ENCODE measurements at places on chromosomes 3 and 15.

DNA sequence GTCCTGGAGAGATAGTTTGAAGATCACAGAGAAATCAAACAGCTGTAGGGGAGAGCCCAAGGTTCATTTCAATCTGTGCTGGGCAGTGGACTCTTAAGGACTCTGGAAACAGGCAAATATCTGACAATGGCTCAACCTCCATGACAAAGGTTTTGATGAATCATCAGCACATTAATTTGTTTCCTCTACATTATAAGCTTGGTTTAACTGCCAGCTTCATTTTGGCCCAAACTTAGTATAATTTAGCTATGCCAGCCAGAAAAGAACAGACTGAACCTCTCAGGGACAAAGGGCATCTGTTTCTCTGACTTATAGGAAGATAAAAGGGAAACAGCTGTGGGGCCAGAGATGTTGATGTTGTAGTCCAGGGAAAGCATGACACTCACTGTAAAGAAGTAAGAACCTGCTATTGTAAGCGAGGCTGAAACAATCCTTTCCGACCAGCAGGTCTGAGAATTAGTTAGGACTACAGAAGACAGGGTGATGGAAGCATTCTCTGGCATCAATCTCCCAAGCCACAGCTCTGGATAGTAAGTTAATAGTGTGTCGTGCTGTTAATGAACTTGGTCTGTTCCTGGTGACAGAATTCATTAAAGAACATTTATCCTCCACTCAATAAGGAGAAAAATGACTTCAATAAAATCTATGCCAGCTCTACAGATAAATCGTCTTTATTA, 110.1 kb downstream of the KCNMB2 start:
- no peak for DNase-seq

GRCh38 chr15:69181424-69181823, 21.0 kb downstream of the GLCE start:
- DNase-seq, result no peak

DNA sequence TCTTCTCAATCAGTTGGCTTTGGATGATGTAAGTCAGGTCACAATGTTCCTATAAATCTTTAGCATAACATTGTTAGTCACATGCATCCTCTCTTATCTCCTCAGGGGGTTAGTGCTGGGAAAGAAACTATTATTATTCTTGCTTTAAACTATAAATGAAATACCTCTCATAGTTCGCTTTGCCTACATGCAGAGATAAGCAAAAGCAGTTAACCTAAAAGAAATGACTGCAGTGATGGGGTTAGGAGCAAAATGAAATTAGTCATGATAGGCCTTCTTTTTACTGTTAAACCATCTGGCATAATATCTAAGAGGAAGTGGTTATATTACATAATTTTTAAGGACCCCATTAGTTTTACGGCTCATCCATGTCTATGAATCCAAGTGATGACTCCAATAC, 91.7 kb upstream of the IGSF10 start:
- no peak for DNase-seq

- DNase-seq, result no peak
Observed at GRCh38 chr3:141489203-141489602, 2.4 kb downstream of the RASA2 start.

DNA sequence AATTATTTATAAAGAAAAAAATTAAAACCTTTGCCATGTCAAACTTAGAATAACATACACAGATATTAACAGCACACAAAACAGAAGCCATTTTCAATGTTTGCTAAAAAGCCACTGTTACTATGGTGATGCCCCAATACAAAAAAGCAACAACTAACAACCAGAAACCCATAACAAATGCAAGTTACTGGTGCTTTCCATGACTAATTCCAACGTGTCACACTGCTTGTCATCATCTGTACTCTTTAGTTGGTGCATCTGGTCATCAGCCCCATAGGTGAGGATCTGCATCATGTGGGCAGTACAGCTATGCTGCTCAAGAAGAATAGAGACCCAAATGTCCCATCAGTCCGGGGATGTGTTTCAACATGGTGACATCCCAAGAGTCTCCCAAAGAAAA, 52.8 kb downstream of the ATP8B4 start:
- DNase-seq, result no peak

GRCh38 chr3:117133066-117133465, 423.5 kb downstream of the TUSC7 start:
- no peak for DNase-seq

DNA sequence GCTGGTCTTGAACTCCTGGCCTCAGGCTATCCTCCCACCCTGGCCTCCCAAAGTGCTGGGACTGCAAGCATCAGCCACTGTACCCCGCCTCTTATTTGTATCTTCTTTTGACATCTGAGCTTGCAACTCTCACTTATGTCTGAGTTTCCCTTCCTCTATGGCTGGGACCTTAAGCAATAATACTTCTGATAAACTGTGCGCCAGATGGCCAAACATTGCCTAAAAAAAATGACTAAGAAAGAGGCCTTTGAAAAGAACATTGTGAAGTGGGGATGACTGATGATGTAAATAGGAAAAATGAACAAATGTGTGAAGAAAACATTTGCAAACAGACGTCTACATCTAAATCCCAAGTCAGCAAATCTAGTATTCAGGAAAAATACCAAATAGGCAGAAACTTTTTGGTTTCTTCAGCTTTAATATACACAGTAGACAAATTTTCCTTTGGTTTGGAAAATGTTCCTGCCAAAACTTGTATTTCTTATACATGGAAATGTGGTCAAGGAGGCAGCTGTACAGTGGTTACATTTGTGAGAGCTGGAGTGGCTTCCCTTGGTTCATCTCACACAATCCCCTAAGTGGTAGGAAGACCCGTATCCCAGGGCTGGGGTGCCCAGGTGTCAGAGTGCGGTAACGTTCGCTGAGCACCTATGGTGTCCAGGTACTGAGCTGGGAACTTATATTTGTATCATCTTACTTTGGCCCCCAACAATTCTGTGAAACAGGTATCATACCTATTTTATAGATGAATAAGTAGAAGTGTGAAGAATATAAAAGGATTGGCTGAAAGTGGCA, 11.6 kb upstream of the TFRC start:
- DNase-seq, result no peak

DNA sequence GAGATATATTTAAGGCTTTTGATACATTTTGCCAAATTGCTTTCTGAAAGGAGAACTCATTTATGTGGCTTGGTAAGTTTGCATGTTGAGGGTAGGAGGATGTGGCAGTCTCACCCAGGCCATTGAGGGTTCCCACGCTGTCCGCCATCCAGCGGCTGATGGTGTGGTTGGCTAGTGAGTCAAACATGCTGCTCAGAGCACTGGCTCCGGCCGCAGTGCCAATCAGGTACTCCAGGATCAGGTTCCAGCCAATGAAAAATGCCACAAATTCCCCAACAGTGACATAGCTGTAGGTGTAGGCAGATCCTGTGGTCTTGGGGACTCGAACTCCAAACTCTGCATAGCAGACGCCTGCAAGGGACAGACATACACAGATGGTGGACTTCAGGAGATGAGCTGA, 82.3 kb downstream of the CLDN11 start:
- DNase-seq, result no peak

- DNase-seq, result peak; percentile 60
Observed at GRCh38 chr3:50525987-50526386, 22.6 kb upstream of the CACNA2D2 start.

DNA sequence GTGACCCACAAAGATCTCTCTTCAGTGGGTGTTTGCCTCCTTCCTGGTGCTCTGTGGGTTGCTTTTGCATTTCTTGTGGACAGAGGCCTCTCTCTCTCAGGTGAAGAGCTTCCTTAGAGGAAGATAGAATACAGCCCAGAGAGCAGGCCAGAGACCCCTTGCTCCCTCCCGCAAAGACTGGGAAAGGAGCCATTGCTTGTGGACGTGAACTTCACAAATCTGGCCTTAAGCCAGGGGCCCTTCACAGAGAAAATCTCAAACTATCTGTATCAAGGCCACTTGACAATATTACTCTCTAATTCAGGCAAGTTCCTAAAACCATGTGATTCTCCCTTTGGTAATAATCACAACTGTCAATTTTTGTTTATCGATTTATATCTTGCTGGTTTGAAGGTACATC, 30.4 kb upstream of the CLK3 start:
- DNase-seq, result no peak

- no peak for DNase-seq
Observed at GRCh38 chr15:49190586-49190985, 20.5 kb downstream of the GALK2 start.

DNA sequence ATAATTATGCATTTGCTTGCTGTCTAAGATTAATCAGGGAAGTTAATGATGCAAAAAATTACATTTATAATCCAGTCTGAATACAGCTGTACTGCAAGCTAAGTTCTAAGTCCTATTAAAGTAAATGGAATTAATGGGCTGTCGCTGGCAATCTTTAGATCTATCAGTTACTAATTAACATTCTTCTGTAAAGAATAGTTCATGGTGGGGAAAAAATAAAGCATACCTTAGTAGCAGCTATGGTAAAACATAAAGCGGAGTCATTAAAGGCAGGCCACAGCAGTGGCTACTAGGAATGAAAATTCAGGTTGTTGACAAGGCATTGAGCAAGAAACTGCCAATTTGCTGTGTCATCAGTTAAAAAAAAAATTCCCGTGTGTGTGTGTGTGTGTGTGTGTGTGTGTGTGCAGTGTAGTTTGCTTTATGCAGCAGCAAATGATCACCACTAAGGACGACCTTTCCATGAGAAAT, 129.8 kb downstream of the ZNF385D start:
- no peak for DNase-seq

DNA sequence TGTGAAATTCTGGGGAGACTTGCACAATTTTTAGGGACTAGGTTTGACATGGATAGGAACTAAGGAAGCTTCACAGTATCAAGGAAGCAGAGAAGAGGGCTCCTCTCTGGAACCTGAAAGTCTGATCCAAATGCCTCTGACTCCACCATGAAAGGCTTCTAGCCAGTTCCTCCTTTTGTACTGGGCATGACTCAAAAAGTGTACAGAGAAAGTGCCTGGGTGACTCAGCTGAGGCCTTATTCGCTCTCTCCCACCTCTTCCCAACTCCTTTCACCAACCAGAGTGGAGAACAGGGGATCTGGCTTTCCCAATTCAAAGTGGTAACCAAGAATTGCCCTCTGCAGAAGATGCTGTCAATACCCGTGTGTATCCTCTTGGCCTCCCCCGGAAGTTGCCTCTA, 342.9 kb upstream of the PROK2 start:
- no peak for DNase-seq

DNA sequence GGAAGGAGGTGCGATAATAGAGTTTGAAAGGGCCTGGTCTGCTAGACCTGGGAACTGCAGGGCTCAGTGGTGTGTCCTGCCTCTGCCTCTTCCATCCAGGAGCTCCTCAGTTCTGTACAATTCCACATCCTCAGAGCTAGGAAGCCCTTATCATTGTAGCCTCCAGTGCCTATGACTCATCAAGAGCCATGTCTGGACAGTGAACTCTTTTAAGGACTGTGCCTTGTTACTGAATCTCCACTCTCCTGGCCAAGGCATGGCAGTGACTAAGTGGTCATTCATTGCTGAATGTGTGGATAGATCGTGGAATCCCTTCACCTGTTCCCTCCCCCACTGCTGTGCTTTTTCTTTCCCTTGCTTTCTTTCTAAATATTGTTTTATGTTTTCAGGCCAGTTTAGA, 2.9 kb downstream of the TIMP4 start:
- DNase-seq, result no peak

DNA sequence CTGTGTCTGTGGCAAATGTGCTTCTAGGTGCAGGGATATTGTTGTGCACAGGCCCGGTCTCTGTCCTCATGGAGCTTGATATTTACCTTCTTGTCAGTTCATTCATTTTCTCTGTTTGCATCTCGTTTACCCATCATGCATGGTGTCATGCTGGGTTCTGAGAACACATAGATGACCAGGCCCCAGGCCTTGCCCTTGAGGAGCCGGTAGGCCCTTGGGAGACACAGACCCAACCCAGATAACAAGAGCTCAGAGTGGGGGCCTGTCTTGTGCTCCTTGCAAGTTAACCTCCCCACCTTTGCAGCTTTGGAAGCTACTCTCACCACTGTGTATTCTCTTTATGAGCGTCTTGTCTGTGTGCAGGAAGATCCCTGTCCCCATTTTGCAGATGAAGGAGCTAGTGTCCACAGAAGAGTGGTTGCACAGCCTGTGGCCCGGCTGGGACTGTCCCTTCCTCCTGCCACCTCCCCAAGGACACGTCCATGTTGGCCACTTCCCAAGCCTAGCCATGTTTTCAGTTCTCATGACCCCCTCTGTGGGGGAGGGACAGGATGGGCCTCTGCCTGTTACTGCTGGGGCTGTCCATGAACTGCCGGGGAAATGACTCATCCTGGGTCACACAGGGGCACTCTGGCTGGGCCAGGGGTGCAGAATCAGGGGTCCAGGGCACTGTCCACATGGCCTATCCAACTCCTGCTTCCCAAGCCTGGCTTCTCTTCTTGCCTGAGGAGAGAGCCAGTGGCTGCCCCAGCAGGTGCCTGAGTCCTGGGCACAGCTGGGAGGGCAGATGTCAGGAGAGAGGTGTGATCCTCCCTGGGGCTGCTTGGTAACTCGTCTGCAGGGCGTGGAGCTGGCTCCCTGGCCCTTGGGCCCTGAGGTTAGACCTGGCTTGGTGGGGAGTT, 3.4 kb downstream of the SNX33 start:
- no peak for DNase-seq

- DNase-seq, result no peak
Observed at GRCh38 chr15:78565951-78566774, 843 bp downstream of the CHRNA5 start.

DNA sequence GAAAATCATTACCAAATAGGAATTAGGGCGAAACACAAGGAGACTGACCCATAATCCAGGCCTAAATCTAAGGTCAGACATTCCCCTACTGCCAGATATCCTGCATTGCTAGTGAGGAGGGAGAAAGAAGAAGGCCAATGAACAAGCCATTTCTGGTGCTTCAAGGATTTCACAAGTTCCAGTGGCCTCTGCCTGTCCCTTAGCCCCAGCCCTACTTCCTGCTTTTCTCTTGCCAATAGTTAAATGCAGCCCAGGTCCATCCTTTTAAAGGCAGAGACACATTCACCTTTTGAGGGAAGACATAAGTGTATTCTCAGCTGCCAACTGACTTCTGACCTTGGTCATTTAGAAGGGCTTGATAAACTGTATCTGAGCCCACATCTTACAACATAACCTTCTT, 135.8 kb downstream of the ZNF621 start:
- DNase-seq, result no peak

GRCh38 chr15:76185716-76186115, 125.6 kb downstream of the ETFA start:
- DNase-seq, result no peak

DNA sequence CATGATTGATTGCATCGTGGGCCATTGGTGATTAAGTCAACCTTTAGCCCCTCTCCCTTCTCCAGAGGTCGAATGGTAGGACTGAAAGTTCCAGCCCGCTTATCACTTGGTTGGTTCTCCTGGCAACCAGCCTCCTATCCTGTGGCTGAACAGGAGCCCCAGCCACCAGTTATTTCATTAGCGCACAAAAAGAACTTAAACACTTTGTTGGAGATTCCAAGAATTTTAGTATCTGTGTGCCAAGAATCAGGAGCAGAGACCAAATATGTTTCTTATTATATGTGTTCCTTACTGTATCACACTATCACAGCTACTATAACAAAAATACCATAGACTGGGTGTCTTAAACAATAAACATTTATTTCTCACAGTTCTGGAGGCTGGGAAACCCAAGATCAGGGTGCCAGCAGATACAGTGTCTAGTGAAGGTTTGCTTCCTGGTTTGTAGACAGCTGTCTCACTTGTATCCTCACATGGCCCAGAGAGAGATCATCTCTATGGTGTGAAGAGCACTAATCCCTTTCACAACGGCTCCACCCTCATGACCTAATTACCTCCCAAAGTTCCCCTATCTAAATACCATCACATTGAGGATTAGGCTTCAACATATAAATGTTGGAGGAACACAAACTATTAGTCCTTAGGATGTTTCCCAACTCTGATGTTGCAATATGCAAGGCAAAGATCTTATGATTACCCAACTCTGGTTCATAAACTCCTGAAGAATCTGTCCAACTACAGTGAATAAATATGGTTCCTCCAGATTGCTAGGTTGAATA, 30.5 kb upstream of the APH1B start:
- DNase-seq, result no peak
